ENCODE measurements at places on chromosomes 2 and 18.

DNA sequence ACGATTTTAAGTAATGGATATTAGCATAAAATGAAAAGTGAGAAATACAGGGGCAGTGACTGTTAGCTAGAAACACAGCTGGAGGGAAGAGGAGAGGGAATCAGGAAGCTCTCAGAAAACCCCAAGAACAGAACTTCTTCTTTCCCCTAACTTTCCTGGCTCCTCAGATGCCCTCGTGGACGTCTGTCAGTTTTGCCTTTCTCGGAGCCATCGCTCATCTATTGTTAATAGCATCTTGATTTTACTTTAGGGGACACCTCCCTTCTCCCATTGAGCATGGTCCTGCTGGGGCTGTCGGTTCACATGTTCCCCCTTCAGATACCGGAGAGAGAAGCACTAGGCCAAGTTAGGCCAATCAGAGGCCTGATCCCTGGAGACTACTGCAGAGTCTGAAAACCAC, 2.3 kb upstream of the PLEK start:
- no peak for DNase-seq

DNA sequence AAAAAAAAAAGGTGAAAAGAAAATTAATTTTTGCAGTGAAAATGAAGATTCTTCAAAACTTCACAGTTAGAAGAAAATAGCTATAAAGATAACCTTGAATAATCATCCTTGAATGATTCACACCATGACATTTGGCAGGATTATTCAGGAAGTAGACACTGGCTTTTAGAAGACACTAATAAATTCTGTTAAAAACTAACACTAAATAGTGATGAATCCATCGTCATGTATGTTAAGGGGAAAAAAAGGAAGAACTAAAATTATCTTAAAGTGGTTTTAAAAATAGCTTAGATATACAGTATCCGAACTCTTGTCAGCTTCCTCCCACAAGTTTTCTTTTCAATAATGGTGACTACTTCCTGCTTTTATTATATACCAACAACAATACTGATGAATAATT, 10.2 kb downstream of the USP37 start:
- no peak for DNase-seq

DNA sequence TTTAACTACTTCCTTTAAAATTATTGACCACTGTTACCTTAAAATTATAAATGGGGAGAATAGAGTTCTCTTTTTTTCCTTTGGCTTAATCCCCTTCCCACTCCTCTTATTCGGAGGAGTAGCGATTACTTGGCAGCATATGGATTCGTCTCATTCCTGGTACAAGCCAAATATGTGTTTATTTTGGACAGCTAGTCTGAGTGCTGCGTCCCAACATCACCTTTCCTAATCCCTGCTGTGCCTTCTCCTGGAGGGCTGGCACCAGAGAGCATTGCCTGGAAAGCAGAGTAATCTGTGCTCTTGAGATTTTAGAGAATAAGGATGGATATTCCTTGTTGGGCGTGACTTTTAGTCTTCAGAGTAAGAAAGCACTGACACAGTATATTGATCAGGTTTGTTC, 185.6 kb downstream of the AGAP1 start:
- no peak for DNase-seq

DNA sequence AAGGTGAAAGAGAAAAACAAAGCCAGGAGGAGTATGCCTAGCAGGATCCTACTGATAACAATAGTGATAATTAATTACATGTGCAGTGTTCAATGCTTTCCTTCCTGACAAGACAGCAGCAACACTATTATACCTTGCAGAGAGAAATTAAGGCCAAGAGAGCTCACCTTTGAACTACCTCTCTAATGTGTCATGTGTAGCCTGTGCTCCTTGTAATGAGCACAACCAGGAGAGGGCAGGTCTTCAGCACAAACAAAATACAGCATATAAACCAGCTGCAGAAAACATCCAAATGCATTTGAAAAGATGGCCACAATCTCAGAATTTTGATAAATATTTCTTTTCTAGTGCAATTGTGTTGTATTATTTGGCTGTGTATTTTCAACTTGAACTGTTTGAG, 1425.7 kb downstream of the DSC3 start:
- DNase-seq: no peak

DNA sequence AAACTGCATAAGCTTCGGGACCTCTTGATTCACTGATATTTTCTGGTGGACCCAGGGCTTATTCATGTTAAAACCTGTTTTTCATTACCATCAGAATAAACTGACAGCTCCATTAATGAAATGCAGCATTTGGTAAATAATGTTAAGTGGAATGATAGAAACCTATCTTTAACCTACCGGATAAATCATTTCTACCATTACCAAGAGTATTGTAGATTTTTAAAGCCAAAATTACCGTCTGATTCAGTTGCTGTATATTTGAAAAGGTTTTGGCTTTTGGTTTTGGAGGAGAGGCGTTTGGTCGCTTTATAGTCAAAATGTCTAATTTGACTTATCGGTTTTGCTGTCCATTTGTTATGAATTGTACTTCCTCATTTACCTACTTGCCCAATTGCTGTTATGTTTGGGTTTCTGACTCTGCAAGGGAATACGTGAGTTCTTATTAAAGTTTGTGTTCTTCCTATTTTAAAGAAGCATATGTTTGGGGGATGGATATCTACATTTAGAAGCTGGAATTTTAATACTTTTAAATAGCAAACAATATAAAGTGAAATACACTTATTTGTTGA, 1.0 kb upstream of the CUL3 start:
- DNase-seq: no peak

- DNase-seq: no peak
Measured at GRCh38 chr2:162022290-162022945, 51.6 kb downstream of the DPP4 start.

- DNase-seq: no peak
Measured at GRCh38 chr2:223929571-223930102, 15.5 kb downstream of the WDFY1 start.

- no peak for DNase-seq
Measured at GRCh38 chr2:212960336-212960735, 191.1 kb downstream of the IKZF2 start.

DNA sequence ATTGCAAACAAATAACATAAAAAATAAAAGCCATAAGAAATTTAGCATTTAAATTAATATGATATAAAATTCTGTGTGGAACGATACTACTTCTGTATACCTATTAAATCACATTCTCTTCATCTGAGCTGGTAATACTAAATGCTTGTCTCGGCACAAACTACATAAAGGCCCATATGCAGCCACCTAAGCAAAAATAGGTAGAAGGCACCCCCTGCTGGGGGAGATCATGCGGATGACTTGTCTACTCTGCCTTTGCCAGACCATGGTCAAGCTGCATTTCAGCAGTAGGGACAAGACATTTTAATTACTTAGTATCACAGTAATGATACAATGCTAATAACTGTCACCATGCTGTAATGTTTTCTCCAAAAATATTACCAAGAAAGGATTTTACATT, 108.0 kb downstream of the CDH19 start:
- DNase-seq: no peak

DNA sequence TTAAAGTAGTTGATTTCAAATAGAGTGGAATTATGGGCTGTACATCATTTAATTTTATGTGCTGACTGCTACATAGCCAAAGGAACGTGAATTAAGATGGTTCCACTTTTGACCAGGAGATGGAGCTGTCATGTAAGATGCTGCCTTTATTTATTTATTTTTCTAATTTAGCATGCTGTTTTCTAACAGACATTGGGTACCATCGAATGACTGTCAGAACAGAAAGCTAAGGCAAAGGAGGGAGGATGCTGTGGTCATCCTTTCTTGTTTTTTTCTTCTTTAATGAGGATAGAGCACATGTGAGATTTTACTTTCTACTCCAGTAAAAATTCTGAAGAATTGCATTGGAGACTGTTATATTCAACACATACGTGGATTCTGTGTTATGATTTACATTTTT, at the start of gene SCN2A:
TSS of gene SCN2A (plus strand) at position 185 of the 400 bp plus-strand sequence. CDS start 56,410 bp downstream, outside the sequence.
- no peak for DNase-seq

- DNase-seq: no peak
Measured at GRCh38 chr2:27158468-27158867, 9.7 kb downstream of the TCF23 start.

GRCh38 chr2:217071416-217071815, 211.6 kb upstream of the TNP1 start:
- no peak for DNase-seq

- no peak for DNase-seq
Measured at GRCh38 chr18:74623047-74623816, 25.6 kb downstream of the ZNF407 start.

GRCh38 chr2:207055257-207055656, 110.5 kb downstream of the KLF7 start:
- no peak for DNase-seq

DNA sequence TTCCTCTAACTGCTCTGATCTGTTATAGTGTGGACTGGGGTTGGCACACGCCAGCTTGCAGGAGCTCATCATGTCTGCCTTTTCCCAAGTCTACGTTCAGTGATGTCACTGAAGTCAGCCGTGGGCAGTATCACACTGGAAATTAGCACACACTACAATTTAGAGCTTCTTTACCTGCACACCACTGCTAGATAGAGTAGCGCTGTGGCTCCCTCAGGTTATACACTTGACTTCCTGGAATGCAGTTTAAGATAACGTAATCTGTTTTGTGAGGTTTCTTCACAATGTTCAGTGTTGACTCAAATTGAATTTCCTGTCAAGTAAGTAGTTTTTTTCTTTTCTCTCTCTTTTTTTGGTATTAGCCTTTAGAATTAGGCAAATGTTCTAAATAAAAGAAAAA, 487.2 kb downstream of the DCDC2C start:
- no peak for DNase-seq

GRCh38 chr2:11678306-11678960, 8.4 kb upstream of the NTSR2 start:
- no peak for DNase-seq

DNA sequence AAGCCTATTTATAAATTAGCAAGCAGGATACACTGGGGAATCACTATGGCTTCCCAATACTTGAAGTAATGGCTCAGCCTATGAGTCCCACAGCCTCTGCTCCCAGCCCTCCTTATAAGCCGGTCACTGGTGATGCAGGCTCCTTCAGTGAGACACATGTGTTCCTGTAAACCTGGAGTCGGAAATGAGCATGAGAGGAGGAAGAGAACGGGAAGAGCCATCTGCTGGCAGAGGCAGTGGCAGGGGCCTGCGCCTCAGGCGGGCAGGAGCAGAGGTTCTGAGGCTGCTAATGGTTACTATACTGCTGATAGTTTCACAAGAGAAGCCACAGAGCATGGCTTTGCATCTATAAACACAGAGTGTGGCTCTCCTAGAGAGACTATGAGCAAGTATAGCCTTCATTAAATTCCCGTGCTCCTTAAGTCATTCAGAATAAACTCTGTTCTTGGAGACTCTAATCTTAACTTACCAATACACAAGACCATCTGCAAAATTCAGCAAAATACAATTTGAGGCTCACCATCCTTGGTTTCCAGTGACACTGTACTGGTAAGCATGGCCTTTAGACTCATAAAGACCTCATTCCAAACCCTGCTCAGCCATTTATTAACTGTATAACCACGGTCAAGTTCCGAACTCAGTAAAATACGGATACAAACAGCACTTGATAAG, 63.3 kb downstream of the FBXO15 start:
- DNase-seq: no peak

GRCh38 chr2:63681896-63682295, 93.1 kb downstream of the MDH1 start:
- DNase-seq: no peak

- no peak for DNase-seq
Measured at GRCh38 chr2:98009887-98010760, 14.4 kb upstream of the TMEM131 start.

DNA sequence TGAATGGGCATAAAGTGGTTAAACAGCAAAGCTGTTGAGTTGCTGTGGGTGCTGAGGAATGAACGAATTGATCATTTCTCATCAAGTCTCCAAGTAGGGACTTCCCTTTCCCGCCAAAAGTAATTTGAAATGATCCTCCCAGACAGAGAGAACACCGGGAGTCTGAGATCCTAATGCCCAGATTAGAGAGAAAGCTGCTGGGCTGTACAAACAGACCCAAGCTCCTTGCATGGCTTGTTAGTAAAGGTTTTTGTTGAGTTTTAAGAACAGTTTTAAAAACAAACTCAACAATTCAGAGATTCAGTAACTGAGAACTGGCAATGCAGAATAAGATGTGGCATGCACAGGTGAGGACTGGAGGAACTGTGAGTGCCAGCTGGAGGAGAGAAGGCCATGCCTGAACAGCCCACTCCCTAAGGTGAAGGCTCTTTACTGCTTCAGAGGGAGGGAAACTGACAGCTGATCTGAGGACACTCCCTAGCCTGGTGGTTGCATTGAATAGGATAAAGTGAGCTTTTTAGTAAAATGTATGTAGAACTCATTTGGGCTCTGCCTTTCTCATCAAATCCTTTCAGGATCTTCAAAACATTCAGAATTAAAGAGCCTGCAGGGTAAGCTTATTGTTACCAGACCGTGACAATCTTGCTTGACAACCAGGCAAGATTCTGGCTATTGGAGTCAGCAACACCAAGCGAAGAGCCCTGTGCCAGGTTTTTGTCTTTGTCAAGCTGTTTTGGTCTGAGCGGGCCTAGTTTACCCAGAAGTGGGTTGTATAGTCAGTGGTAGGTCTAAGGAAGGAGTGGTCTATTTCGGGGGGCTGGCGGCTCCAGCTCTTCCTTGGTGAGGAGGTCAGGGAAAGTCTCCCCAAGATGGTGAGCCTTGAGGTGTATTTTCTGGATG, 63.2 kb upstream of the IGFBP5 start:
- DNase-seq: no peak

DNA sequence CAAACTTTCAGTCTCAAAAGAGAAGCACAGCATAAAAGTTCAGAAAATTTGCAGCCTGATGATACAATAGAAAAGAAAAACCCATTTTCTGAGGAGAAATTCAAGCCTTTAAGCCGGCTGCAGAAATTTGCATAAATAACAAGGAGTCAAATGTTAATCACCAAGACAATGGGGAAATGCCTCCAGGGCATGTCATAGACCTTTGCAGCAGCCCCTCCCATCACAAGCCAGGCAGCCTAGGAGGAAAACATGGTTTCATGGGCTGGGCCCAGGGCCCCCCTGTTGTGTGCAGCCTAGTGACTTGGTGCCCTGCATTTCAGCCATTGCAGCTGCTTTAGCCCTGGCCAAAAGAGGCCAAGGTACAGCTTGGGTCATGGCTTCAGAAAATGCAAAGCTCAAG, 54.1 kb upstream of the CAVIN2 start:
- DNase-seq: no peak

DNA sequence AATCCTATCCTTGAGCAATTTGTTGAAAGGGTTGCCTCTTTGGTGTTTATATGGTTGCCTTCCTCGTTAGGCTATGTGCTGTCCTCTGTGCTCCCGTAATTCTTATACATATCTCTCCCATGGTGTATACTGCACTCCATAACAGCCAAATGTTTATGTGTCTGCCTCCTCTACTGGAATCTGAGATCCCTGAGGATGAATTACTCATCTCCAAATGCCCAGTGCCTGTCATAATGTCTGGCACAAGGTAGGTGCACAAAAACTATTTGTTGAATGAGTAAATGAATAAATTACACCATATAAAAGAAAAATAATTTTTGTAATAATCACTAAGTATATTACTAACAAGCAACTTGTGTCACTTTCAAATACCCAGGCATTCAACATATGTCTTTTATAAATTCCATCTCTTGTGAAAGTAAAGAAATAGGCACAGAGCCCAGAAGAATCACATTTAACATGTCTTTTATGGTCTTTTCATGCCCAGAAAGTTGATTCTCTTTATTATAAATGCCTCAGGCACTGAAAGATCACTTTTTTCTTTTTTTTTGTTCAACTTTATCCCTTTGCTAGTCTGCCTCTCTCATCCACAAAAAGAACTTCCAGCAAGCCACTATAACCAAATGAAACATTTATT, 164.9 kb downstream of the CCDC148 start:
- DNase-seq: no peak

All from stimulated activated CD8-positive, alpha-beta memory T cell treated with anti-CD3 and anti-CD28 coated beads, Interleukin-15, amount 100 ng/mL, for 4 hours (primary cell).